ENCODE measurements at places on chromosomes 3 and 15.

GRCh38 chr3:168558728-168559411, 463.1 kb upstream of the GOLIM4 start:
- DNase-seq, result no peak

GRCh38 chr3:180595559-180595935, 6.4 kb upstream of the TTC14 start:
- no peak for DNase-seq

DNA sequence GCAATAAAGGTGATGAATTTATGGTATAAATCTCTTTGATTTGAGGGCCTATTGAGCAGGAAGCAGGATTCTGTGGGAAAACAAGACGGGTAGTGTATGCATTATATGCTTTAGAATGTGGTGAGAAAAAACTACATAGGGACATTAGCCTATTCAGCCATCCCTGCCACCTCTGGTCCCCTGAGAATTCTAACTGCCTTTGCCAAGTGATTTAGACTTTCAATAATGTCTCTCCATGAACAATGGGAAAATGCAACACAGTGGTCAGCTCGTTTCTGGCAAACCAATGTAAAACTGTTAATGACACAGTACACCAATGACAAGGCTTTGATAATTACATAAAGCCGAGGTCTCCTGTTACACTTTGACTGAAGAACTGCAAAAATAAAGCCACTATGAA, 314.7 kb upstream of the CNTN4 start:
- no peak for DNase-seq

- no peak for DNase-seq
These were observed 171.0 kb upstream of the UMPS start for GRCh38 chr3:124558991-124559845.

GRCh38 chr15:48582452-48583247, 62.9 kb downstream of the FBN1 start:
- DNase-seq, result no peak

Data from activated T-cell treated with anti-CD3 and anti-CD28 coated beads, Interleukin-2, amount 50 U/mL, for 72 hours (primary cell).